ENCODE measurements at places on chromosomes 2 and 18.

DNA sequence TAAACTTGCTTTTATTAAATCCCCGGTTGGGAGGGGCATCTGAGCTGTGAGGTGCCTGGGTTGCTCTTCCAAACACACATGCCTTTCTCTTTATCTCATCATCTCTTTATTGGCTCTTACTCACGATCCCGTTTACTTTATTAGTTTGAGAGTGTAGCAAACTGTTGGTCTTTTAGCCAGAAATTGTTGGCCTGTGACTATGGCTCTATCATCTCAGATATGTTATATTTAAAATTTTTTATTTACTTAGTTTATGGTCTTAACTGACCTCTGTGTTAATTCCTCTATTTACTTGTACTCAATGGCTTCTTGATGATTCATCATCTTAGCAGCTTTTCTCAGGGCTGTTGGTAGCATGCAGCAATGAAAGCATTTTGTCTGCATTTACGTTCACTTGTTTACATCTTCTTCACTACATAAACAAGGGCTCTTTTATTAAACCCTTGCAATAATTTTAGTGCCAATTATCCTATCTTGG, 408.4 kb downstream of the HRH4 start:
- no peak for DNase-seq

DNA sequence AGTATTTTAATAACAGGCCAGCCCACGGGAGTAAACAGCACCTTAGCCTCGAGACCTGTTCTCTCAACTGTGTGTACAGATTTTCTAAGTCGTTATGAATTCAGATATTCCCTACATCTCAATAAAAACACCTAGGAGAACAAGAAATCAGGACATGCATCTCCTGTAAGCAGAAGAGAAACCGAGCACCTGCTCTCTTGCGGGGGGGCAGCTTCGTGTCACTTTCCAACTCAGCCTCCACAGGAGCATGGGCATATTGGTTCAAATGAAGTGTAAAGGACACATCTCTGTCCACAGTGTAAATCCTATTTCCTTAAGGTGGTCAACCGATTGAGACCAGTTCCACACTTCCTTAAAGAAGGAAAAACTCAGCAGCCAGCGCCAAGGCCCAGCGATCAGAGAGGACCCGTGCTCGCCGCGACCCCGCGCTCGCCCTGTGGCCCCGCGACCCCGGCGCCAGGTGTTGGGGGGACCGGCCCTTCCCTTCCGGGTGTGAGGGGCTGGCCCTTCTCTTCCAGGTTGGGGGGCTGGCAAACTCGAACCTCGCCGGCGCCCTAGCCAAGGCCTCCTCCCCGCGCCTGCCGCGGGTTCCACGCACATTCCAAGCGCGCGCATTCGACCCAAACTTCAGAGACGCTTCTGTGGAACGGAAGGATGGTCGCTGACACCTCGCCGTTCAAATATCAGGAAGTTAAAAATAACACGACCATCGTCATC, 652 bp downstream of the SH3YL1 start:
- no peak for DNase-seq

GRCh38 chr2:158509928-158510797, 53.4 kb downstream of the PKP4 start:
- no peak for DNase-seq

DNA sequence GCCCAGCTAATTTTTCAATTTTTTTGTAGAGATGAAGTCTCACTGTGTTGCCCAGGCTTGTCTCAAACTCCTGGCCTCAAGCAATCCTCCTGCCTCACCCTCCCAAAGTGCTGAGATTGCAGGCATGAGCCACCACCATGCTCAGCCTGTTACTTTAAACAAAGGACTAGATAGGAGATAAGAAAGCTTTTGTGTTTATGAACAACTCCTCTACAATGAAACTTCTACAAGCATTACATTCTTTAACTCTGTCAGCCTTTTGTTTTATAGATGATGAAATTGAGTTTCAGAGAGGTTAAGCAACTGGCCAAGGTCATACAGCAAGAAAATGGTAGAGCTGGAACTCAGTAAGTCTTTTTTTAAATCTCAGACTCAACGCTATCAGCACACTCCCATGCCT, 22.7 kb downstream of the ALPK2 start:
- no peak for DNase-seq

DNA sequence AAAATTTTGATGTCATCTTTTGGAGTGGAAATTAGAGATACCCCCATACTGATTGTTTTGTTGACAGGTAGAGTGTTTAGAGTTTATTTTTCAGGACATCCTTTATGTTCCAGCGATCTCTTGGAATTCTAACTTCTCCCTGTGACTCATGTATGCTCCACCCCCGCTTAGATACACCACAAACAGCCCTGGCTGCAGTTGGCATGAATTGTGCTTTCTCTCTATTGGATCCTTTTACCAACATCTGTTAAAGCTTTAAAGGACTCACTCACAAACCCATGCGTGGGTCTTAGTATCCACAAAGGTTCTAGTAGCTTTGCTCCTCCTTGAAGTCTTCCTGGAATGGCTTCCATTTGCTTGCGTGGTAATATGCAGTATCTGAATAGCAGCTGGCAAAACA, 409.5 kb upstream of the POU3F3 start:
- no peak for DNase-seq

GRCh38 chr2:44135771-44136170, 32.9 kb upstream of the PPM1B start:
- no peak for DNase-seq

- peak; percentile 90 for DNase-seq
Measured at GRCh38 chr2:14634489-14635390, 2.2 kb downstream of the LRATD1 start.

DNA sequence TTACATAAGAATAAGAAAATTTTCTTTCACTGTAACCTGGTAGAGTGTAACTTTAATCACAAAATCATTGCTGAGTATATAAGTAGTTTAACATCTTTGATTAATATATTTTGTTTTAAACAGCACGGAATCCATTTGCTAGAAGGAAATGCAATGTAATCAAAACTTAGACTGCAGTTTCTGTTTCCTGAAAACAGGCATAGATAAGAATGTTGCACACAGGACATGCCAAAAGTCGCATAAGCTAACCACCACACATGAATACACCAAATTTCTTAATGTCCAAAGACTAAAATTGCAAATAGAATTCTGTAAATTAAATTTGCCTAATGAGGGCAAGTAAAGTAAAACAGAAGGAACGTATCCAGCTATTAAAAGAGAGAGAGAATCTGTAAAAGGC, 51.0 kb upstream of the SERPINB2 start:
- no peak for DNase-seq

DNA sequence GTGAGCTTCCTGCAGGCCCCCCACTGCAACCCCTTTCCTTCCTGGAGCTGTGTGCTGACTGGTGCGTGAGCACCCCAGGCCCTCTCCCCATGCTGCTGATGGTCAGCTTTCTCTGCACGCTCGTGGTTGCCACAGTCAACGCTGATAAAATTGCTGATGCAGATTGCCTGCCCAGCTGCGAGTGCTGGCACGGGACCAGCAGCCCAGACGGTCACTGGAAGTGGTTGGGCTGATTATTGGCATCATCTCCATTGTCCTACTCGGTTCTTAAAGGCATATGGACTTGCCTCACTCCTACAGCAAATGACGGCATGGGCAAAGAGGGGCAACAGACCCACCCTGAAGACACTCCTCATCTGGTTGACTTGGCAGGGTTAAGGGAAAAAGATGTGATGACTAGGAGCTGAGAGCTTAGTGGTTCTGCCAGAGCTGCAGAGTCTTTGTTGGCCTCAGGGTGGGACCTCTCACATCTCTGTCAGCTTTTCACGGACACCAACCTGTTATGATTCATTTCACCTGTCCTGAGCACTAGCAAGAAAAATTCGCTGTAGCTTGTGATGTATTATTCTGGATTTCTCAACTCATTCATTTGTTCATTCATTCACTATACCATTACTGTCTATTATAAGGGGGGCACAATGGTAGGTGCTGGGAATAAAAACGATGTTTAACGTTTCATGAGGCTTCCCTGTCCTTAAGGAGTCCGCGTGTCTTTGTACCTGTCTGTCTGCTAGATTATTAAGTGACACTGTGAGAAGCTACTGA, 38.4 kb downstream of the PAX8 start:
- DNase-seq: no peak

Data from endothelial cell (in vitro differentiated cells).